ENCODE measurements at places on chromosomes 4 and X.

DNA sequence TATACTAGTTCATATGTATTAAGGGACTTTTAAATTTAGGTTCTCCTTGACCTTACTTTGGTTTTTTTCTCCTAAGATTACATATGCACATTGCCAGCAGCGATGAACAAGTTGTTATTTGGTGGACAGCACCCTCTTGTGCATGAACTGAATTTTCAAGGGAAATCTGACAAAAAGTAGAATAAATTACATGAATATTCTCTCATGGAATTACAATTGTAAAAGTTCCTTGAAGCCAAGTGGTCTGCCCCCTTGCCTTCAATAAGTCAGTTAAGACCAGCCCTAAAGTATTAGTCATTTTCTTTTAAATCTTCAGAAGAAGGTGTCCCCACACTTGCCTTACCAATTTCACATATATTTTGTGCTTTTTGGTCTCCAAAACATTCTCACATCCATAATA lies 30.7 kb upstream of the SMARCA5 start:
- peak; percentile 11 for DNase-seq

DNA sequence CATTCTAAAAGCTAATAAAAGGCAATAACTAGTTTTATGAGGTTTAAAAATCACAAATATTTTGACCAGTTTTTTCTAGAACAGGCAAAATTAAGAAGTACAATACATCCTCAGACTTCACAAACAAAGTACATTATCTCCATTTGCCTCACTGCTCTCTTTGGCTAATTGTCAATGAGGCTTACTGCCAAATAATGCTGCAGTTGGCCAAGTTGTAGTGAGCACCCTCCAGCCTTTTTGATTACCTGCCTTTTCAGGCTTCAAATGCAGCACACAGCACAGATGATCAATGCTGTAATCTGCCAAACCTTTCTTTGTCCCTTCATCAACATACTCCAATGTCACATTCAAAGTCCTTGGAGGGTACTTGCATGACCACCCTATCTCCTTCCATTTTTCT lies 605.2 kb downstream of the KLHL13 start:
- no peak for DNase-seq

GRCh38 chr4:55568905-55569504 lies 22.3 kb upstream of the CLOCK start:
- DNase-seq: no peak

GRCh38 chr4:40254608-40255392 lies 58.0 kb downstream of the RHOH start:
- DNase-seq: no peak

DNA sequence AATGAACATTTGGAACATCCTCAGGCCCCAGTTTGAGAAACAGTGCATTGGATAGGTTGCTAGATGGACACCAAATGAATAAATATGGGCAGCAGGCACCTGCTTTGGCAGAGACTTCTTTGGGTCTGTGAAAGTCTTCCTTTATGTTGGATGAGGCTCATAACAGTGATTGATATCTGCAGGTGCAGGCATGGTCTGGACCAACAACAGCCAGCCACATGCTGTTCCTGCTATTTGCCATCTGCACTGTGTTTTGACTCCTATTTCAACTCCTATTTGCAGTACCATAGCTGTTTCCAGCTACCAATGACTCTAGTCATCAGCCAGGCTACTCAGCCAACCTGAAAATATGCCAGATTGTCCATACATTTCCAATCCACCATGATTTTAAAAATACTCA lies 60.9 kb downstream of the ANAPC4 start:
- DNase-seq: no peak

GRCh38 chr4:188196134-188196735 lies 57.0 kb downstream of the TRIML1 start:
- DNase-seq: no peak

DNA sequence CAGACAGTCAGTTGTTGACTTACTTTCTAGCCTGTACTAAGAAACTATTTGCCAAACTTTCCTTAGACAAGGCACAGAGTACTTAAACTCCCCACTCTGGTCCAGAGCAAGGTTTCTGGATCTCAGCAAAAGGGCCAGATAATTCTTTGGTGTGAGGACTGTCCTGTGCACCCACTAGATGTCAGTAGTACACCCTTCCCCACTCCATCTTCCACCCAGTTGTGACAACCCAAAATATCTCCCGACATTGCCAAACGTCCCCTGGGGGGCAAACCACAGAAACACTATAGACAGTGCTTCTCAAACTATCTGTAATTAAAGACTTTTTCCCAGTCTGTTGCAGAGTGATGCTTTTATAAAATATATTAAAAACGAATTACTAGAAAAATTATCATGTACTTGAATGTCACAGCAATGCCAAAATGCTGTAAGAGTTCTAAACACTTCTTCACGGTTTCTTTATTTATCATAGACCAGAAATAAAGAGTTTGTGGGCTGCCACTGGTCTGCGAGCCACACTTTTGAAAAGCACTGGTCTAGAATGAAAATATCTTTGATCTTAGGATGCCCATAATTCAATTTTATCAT lies 203.5 kb downstream of the PRDM5 start:
- no peak for DNase-seq

DNA sequence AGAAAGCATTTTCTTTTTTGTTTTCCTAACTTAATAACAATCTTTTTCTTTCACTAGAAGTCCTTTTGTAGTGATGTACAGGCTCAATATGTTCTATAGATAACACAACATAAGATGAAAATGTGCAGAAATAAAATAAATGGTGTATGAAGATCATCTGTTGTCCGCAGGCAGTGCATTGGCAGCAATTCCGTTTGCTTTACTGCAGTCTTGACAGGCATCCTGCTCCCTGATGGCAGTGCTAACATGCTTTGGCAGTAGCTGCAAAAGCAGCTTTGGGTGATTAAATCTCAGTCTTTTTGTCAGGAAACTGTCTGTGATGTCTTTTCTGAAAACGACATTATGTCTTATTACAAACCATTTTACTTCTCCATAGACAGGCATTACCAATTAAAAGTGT lies 131.4 kb downstream of the TRAM1L1 start:
- DNase-seq: no peak

DNA sequence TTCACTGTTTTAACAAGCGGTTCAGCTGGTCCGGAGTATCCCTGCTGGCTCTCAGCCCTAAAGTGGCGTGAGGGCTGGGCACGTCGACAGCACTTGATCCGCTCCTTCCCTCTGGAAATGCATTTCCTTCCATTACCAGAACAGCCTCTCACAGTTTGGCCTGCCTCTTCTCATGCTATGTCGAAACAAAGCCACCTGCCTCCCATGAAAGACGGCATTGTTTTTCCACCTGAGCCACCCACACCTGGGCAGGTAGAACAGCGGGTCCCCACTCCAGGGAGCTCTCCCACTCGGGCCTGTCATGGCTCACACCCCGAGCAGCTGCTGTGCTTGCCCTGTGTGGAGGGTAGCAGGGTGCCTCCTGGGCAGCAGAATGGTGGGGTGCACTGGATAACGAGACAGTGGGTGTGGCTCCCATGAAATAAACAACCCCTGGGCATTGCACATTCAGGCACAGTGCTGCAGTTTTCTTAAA lies 86.2 kb downstream of the FHDC1 start:
- DNase-seq: no peak

GRCh38 chrX:94633237-94633636 lies 959.2 kb downstream of the FAM133A start:
- DNase-seq: no peak

All from left renal cortex interstitium (tissue), 4 donors.